ENCODE measurements at places on chromosomes 11 and 22. TPM values are rescaled to one million over a fixed set of nuclear protein-coding genes. Genes with fewer than 3 reads are reported as not detected.

- DNase-seq = no peak
Measured at GRCh38 chr11:45994371-45995341, 72.2 kb downstream of the LARGE2 start.

NFAM1 gene
- not detected for total RNA-seq

DNA sequence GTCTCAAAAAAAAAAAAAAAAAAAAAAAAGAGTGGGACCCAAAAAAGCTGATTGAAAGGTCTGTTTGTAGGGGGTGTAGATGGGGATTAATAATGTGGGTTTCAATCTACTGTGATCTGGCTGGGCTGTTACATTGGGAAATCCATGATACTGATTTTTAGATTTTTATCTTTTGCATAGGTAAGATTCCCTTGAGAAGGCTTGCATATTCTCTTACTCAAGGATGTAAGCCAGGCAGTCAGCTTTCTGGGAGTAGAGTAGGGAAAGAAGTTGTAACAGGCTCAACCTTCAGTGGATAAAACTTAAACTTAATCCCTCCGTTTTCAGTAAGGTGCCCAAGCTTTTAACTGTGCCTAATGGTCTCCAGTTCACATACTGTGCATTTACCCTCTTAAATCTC, 1.9 kb upstream of the CHEK1 start:
- DNase-seq = no peak

PPM1F gene
- 18.8 TPM for total RNA-seq

OTOG gene
- total RNA-seq = not detected

GRCh38 chr22:45999379-45999971, 22.5 kb upstream of the WNT7B start:
- peak; percentile 0 for DNase-seq

GRCh38 chr11:3135481-3136440, 29.3 kb downstream of the OSBPL5 start:
- DNase-seq = peak; percentile 10

LRRC75B gene
- 1.5 TPM for total RNA-seq

DNA sequence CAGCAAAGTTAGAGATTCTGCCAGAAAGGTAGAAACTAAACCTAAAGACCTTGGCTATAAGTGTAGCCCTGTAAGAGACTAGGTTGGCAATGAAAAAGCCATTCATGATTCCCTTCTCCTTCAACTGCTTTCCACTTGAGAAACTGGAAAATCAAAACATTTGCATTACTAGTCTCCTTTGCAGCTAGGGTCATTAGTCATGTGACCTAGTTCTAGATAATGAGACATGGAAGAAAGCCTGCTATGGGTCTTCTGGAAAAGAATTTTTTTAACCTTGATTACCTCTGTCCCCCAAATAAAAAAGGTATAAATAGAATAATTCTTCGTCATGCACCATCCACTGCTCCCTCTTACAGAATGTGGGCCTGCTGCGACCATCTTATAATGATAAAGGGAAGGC, 80.1 kb downstream of the SOX6 start:
- no peak for DNase-seq

DNA sequence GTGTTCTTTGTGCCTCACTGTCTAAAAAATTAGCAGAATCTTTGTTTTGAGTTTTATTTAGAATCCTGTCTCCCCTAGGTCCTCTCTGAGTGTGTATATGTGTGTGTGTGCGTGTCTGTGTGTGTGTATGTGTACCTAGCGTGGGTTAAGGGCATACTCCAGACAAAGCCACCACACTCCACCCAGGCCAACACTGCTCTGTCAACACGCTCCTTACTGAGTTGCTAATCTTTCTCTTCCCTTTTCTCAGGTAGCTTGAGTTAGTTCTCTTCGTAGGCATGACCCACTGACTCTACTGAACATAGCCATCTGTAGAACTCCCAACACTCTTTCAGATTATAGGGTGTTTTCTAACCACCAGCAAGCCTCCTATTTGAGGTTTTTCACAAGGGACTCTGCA, 131.1 kb downstream of the LRRC4C start:
- DNase-seq = no peak

DSCAML1 gene
- 0.13 TPM for total RNA-seq

DNA sequence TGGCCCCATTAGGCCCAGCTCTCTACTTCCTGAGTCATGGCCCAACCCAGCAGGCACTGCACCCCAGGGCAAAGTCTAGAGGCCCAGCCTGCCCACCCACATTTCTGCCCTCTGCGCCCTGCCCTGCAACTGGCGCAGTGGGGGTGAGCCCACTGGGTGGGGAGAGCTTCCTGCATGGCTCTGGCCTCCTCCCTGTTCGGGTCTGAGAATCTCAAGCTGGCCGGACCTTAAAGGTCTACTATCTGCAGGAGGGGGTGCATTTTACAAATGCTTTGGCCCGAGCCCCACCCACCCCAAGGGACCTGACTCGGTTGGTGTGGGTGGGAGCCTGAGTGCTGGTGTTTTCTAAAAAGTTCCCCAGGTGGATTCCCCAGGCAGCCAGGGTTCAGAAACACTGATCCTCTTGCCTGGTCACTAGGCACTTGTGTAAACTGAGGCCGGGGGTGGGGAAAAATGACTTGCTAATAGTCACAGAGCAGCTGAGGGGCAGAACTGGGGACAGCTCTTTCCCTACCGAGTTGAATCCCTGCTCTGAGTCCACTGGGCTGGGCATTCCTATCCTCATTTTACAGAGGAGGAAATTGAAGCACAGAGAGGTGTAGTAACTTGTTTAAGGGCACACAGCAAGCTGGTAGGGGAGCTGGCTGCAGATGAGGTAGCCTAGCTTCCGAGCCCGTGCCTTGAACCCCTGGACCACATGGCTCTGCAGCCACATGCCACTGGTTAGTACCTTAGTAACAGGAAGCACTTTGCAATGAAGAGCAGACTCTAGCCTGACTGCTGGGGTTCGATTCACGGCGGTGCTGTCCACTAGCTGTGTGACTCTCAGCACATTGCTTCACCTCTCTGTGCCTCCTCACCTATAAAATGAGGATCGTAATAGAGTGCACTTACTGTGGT, 36.3 kb downstream of the CD82 start:
- peak; percentile 68 for DNase-seq

DNA sequence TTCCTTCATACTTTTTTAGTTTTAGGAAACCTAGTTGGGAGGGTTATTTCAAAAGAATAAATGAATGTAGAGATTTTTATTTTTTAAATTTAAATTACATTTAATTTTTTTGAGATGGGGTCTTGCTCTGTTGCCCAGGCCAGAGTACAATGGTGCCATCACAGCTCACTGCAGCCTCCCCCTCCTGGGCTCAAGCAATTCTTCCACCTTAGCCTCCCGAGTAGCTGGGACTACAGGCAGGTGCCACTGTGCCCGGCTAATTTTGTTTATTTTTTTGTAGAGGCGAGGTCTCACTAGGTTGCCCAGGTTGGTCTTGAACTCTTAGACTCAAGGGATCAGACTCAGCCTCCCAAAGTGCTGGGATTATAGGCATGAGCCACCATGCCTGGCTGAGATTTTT, 32.6 kb downstream of the ZNRF3 start:
- DNase-seq = no peak

- DNase-seq = no peak
Measured at GRCh38 chr22:36048911-36049677, 20.5 kb upstream of the RBFOX2 start.

MN1 gene
- 0.11 TPM for total RNA-seq

OR2AG1 gene
- not detected for total RNA-seq

DNA sequence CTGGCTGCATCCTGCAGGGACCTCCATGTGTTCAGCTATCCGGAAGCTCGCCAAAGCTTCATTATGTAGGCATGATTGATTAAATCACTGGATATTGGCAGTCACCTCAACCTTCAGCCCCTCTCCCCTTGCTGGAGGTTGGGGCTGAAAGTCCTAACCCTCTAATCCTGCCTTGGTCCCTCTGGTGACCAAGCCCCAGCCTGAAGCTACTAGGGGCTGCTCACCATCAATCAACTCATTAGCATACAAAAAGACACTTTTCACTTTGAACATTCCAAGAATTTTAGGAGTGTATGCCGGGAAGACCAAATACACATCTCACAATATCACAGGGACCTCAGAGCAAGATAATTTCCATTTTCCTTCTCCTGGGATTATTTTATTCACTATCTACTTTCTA, 38.8 kb upstream of the TPBGL start:
- no peak for DNase-seq

DNA sequence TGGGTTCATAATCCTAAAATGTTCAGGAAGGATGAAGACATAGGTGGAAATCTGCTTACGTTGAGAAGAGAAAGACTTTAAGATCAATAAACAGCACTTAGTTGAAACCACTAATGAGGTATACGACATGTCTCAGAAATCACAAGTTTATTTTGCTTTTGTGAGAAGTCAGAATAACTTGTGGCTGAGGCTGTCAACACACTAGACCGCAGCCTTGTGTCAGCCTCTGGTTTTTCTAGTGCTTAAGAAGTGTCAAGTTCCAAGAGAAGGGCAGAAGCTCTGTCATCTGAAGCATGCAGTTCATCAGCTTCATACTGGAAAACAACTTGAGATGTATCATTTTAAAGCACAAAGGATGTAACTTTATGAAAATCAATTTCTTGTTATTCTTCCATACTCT, 420.9 kb downstream of the METTL15 start:
- DNase-seq = no peak

KRTAP5-1 gene
- not detected for total RNA-seq

GRCh38 chr11:114478001-114478410, 38.7 kb downstream of the REXO2 start:
- DNase-seq = no peak

PRG2 gene
- 2.3 TPM for total RNA-seq

MMP7 gene
- total RNA-seq = not detected

SLC25A18 gene
- not detected for total RNA-seq

TSGA10IP gene
- total RNA-seq = not detected

DCHS1 gene
- 1.6 TPM for total RNA-seq

DNA sequence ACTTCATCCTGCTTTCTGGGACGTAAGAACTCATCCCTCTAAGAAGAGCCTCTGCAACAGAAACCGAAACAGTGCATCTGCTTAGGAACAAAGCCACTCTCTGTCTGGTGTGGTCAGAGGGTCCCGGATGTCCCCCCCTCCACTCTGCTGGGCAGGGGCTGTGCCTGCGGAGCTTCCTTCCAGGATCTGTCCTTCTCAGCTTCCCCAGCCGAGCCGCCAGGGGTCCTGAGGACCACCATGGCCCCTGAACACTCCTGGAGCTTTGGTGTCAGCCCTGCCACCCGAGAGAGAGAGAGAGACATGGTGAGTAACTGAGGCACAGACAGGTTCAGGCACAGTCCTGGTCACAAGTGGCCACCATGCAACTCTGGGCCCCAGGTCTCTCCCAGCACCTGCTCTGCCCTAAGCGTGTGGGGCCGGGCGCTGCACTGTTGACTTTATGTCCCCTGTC, 24.4 kb upstream of the MGAT3 start:
- DNase-seq = no peak

GRCh38 chr11:8149726-8150125, 19.1 kb downstream of the RIC3 start:
- DNase-seq = no peak

DNA sequence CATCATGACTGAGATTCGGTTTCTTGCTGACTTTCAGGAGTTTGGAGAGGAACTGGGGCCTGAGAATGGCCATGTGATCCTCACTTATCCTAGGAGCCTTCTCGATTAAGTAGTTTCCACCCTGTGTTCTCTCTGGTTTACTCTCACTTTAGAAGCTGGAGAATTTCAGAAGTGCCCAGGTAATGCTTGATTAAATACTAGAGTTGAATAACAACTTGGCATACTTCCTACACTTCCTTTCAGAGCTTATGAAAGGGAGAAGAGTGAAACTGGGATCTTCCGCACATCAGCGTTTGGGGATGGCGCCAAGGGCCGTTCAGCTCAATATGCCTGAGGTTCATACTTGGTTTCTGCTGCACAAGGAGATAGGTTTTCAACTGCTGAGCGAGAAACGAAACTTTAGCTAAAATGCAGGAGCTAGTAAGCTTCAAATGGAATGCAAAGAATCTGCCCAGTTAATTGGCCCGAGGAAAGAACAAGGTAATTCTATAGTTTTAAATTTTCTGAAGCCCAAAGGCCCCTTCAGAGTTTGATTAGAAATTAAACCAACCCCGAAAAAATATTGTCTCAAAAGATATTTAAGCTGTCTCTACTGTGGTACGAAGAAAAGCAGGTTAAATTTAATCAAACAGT, 823 bp upstream of the MUC15 start:
- DNase-seq = no peak

Data from activated CD8-positive, alpha-beta T cell treated with anti-CD3 and anti-CD28 coated beads for 36 hours (primary cell).